ENCODE measurements at places on chromosomes 12 and 14.

- DNase-seq, result no peak
These were observed 22.5 kb upstream of the C14orf180 start for GRCh38 chr14:104557086-104557485.

DNA sequence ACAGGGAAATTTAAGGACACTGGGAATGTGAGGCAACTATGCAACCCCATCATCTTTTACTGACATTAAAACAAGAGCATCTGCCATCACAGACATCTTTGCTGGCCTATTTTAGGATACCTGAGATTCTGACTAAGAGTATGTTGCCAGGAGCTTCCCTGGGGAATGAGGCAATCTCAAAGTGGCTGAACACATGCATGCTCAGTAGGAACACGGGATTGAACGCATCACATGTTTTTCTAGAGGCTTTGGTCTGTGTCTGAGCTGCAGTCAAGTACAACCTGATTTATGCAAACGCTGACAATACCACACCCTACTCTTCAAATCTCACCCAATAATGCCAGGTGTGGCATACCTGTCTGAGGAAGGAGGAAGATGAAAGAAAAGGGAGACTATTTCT, 416.5 kb downstream of the NELL2 start:
- DNase-seq, result no peak

GRCh38 chr12:24360907-24361306, 411.4 kb upstream of the SOX5 start:
- no peak for DNase-seq

DNA sequence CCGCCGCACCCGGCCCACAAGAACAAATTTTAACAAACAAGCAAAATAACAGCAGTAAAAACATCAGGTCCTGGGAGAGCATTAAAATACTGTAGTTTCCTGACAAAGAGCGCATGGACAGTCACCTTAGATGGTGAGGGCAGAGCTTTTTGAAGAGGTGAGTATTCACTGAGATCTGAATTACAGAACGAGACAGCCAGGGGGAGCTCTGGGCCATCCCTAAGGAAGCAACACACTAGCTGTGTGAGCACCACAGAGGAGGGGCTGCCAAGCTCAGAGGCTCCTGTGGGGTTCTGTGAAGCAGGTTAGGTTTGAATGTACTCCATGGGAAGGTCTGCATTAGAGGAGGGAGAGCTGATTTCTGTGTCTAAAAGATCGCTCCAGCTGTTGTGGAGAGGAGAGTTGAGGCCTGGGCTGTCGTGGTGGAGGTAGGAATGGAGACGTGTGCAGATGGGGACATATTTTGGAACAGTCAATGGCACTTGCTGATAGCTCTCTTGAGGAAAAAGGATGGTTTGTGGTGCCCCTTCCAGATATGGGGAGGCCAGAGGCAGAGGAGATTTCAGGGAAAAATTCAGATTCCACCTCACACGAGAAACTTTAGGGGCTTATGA, 72.9 kb downstream of the TRAFD1 start:
- DNase-seq, result peak; percentile 7

DNA sequence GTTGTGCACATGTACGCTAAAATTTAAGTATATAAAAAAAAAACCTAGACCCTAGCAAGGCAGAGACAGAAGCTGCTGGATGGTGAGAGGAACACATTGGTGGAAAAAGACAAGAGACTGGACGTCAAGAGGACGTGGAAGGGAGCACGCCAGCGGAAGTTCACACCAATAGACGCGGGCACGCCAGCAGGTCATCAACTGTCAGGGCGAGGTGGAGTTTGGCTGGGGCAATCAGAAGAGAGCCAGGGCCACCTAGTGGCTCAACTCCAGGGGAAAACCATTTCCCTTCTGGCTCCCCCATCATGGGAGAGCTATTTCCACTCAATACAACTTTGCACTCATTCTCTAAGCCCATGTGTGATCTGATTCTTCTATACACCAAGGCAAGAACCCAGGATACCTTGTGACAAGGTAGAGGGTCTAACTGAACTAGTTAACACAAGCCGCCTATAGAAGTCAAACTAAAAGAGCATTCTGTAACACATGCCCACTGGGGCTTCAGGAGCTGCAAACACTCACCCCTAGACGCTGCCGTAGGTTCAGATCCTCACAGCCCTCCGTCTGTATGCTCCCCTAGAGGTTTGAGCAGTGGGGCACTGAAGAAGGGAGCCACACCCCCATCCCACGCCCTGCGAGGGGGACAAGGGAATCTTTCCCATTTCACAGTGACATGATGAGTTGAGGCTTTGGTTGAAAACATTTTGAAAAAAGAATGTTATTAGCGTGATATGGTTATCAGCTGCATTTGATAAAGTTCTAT, 702.7 kb downstream of the TMTC2 start:
- DNase-seq, result no peak

GRCh38 chr12:66055837-66056319, 74.7 kb downstream of the LLPH start:
- DNase-seq, result no peak

DNA sequence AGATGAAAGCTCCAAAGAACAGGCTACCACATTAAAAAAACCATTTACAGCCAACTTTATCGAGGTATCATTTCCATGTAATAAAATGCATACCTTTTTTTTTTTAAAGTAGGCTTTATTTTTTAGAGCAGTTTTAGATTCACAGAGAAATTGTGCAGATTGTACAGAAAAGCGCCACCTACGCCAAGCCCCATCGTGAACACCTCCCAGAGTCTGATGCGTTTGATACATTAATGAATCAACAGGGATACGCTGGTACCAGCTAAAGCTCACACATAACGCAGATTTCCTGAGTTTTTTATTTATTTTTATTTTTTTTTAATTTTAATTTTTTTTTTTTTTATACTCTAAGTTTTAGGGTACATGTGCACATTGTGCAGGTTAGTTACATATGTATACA, 129.9 kb downstream of the KIF26A start:
- no peak for DNase-seq

- no peak for DNase-seq
These were observed 63.5 kb downstream of the DGLUCY start for GRCh38 chr14:91177073-91178034.

GRCh38 chr12:116547955-116548501, 11.2 kb upstream of the MAP1LC3B2 start:
- no peak for DNase-seq

GRCh38 chr12:47834199-47834903, 14.6 kb upstream of the HDAC7 start:
- DNase-seq, result no peak

GRCh38 chr12:112303004-112303403, 79.2 kb downstream of the HECTD4 start:
- peak; percentile 2 for DNase-seq

DNA sequence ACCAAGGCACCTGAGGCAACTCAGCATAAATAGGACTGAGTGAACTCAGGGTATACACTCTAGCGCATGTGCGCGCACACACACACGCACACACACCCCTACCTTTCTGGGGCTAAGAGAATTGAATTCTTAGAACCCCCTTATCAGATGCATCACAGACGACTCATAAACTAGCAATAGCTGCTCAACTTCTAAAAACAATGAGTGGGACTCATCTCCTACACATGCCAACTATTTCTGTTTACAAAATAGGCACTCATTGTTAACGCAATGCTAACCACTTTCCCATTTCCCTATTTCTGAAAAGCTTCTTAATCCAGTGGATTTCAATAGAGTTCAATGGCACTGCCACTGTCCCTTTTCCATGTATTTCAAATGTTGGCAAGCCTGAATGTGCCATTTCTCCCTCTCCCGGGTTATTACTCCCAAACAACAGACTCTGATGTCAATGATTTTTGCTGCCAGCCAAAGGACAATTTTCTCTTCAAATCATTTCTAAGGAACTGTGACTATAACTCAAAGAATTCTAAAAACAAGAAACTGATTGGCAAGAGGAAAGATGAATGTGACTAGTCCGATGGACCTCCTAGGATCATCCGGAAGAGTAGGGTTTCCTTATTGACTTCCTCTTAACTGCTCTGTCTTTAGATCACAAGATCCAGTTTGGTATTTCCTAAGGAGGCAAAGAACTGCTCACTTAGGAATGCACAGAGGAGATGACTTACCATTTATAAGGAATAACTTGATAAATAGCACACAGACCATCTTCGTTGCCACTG, 48.8 kb downstream of the SLC38A1 start:
- DNase-seq, result no peak

GRCh38 chr14:99511421-99512109, 30.4 kb downstream of the CCNK start:
- no peak for DNase-seq

DNA sequence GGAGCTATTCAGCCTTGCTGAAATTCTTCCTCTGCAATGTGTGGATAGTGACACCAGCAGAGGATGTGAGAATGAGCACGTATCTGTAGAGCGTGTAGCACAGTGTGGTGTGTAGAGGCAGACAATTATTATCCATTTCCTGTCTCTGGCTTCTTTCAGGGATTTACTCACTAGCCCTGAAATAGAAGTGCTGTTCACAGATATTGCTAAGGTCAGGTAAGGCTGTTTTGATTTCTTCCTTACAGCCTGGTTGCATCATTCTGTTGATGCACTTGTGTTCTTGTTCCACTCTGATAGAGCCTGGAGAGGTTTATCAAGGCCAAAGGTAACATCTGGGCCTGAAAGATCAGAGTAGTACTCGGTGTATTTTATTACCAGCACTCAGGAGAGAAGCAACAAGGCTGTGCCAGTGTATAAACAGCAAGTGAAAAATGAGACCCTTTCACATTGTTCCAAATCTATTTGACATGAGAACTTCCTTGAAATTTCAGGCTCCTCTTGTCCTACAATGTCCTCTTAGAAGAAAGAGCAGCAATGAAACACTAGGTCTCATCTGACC, 16.7 kb downstream of the ARG2 start:
- DNase-seq, result no peak

DNA sequence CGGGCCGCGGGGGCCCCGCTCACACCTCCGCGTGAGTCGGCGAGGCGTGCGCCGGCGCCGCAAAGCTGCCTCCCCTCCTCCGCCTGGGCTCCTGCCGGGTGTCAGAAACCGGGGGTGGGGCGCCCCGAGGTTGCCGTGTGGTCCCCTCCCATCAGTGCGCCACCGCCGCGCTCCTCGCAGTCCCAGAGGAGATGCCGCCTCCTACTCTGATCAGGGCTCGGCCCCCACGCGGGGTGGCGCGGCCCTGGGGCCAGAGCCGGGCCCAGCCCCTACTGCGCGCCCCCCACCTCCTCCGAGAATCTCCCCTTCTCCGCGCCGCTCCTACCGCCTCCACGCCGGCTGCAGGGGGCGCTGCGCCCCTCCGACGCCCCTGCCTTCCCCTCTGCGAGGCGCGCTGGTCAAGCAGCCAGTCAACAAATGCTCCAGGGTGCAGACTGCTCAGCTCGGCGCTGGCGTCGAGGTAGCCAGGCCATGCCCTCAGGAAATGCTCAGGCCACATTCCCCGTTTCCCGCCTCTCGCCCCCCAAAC, 467 bp upstream of the JAG2 start:
- peak; percentile 40 for DNase-seq

- no peak for DNase-seq
These were observed 55.2 kb downstream of the SPTB start for GRCh38 chr14:64824471-64824870.

DNA sequence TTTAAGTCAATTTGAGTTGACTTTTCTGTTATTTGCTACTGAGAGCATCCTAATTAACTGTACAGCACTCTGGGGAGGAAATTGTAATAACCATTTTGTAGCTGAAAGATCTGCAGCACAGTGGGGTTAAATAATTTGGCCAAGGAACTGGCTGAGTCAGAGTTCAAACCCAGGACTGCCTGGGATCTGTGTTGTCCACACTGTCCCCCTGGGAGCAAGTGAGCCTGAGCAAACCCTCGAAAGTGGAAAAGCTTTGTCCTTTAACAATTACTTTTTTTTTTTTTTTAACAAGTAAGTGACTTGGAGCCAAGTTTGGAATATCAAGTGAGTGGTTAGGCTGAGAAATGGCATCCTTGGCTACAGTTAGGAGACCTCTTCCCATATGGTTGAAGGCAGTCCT, 247.2 kb upstream of the CCDC196 start:
- no peak for DNase-seq

GRCh38 chr14:85359505-85359904, 170.4 kb upstream of the FLRT2 start:
- no peak for DNase-seq

DNA sequence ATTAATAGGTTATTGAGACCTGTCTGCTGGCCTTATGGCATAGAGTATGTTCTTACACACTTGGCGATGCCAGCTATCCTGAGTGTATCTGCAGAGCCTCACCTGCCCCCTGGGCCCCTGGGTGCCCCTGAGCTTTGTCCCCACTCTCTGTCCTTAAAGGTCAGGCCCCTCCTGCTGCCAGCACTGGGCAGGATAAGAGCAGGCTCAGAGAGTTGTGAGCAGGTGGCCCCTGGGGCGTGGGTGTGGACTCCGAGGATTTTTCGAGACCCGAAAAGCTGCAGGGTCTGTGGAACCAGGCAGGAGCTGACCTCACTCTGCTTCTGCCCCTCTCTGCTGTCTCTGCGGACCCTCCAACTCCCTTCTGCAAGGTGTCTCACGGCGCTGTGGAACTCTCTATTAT, 8.2 kb downstream of the HIP1R start:
- no peak for DNase-seq

DNA sequence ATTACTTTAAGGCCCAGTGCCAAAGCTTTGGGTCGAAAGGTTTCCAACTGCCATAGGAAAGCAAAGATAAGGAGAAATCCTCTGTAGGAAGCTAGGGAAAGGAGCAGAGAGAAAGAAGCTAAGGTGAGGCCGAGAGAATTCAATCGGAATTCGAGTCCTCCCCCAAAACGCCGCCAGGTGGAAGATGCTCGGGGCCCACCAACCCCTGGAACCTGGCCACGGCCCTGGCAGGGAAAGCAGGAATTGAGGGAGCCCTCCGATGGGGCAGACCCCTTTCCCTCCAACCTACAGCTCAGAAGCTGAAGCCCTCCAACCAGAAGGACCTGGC, 498 bp downstream of the GMFB start:
- DNase-seq, result no peak

- DNase-seq, result peak; percentile 86
These were observed at the start of the genes DHRS1 and NOP9 for GRCh38 chr14:24299255-24300191. Gene DHRS1 (minus strand): TSS chr14:24299780. CDS start chr14:24299106, 674 bp downstream. Gene NOP9 (plus strand): TSS chr14:24299850. CDS start chr14:24299955, 105 bp downstream.

GRCh38 chr14:34254031-34254430, 208.0 kb downstream of the SPTSSA start:
- DNase-seq, result no peak

- DNase-seq, result no peak
These were observed 36.5 kb downstream of the CIT start for GRCh38 chr12:119840582-119840981.

DNA sequence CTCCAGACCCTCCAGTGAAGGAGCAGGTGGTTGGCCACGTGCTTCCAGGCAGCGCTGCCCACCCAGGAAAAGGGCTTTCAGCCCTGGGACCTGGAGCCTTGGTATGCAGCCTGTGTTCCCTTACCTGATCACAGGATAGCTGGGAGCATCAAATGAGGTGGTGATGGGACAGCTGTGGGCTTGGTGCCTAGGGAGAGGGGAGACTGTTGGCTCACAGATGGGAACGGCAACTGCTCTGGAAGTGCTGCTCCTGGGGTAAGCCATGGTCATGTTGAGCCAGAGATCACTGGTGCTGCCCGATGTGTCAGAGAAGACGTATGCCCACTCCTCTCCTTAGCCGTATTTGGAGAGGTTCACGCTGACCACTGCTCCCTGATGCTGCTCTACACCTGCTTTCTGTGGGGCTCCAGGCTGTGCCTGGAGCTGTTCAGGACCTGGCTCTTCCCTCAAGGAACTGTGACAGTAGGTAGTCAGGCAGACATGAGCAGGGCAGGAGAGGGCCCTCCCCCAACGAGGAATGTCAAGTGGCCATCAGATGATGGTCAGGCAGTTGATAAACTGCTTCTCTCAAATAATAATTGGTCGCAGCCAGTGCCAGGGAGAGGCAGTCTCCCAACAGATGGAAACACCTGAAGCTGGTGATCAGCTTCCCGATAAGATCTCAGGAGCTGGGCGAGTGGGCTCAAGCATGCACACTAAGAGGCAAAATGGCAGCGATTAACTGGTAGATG, 2.8 kb upstream of the CYP46A1 start:
- DNase-seq, result no peak

- DNase-seq, result no peak
These were observed 231.4 kb upstream of the DDHD1 start for GRCh38 chr14:53384536-53384935.
